Cortex of kidney (tissue), 1 donor: ENCODE measurements at places on chromosomes 1 and 21.

DNA sequence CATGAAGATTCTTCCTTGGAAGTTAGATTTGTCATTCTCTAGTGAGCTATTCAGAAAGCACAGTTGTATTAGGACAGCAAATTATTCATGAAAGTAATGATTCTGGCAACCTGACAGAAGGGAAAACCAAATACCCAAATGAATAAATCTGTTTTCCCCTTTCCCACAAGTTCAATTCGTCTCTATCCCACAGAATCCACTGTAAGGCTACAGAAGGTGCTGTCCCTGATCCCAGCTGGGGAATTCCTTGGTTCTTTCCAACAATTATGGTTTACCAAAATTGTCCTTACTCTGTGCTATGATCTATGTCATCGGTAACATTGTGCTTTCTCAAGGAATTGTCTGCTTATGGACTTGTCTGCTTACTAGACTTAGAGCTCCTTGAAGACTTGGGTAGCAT lies 104.2 kb downstream of the FASLG start:
- no peak for DNase-seq

- DNase-seq = no peak
Measured at GRCh38 chr1:232384171-232384883, 245.6 kb downstream of the SIPA1L2 start.

DNA sequence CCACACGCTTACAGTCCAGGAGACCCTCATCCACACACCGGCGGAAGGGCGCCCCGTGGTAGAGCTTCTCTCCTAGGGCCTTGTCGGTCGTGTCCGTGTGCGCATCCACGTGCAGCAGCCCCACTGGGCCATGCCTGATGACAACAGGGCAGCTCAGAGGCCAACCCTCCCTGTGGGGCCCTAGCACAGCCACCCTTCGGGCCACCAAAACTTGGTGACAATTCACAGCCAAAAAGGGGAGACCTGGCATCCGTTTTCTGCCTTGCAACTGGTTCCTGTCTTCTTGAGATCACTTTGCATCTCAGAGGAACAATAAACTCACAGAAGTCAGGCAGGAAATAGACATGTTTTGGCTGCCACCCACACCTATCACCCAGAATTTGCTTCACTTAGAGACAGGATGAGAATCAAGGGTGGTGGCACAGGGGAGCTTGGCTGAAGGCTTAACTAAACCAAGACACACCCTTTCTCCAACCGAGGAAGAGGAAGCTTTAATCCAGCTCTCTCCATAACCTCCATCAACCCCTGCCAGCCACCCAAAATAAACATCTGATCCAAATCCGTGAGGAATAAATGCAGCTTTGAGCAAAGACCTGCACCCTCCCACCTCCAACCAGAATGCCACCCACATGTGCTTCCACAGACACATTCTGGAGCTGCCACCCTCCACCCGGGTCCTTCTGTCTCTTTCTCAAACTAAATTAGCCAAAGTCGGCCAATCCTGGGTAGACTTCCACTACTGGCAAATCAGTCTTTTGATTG lies 5.7 kb downstream of the AGMAT start:
- no peak for DNase-seq

GRCh38 chr1:202516434-202516877 lies 168.0 kb downstream of the PPP1R12B start:
- DNase-seq = no peak

DNA sequence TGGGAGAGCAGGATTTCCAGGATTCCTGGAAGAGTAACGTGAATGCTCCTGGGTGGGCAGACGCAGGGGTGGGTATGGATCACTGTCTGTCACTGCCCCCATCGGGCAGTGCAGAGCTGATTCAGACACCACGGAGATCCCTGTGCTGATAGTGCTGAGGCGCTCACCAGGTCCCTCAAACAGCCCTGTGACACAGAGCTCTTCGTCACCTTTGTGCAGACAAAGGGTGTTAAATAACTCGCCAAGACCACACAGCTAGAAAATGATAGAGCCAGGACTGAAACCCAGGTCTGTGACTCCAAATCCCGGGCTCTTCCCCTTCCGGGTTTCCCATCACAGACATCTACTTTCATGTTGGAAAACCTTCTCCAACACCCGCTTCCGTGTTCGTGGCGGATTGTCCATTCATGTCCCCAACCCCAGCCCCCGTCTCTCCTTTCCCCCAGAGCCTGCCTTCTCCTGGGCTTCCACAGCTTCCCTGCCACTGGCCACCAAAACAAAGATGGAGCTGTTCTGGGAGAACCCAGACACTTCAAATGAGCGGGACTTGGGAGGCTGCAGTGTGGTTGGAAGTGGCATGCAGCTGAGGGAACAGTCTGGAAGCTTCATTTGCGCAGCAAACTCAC lies 2.6 kb downstream of the EFHD2 start:
- DNase-seq = no peak
